ENCODE measurements at places on chromosomes 12 and 14. TPM values are rescaled to one million over a fixed set of nuclear protein-coding genes. Genes with fewer than 3 reads are reported as not detected.

Gene GPRC5A
- total RNA-seq: 0.17 TPM

Gene STON2
- 30.0 TPM for total RNA-seq

Gene OAS2
- 4.9 TPM for total RNA-seq

DNA sequence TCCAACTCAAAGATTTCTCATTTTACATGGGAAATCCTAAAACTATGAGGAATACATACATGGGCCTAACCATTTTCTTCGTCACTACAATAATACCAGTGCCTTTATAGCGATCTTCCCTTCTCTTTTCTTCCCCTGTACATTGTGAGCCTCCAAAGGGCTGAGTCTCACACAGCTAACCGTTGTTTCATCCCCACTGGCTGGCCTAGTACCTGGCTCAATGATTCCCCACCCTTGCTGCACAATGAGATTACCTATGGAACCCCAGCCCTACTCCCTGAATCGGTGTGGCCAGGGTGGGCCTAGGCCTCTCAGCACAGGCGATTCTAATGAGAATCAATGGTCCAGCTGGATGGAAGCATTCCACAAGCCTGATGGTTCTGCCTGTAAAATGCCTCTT is 16.1 kb downstream of the PPTC7 start:
- DNase-seq: no peak
- H3K4me1 ChIP-seq: peaks cover 3% of the 10 kb centered on the region
- no peaks in the 10 kb centered on the region for H3K36me3 ChIP-seq
- H3K4me3 ChIP-seq: no peak overlapping the region

GRCh38 chr12:63911341-63911740 is 66.8 kb downstream of the SRGAP1 start:
- H3K36me3 ChIP-seq: no peaks in the 10 kb centered on the region
- H3K27ac ChIP-seq: no peak overlapping the region
- no peak for DNase-seq
- H3K4me1 ChIP-seq: no peaks in the 10 kb centered on the region
- H3K27me3 ChIP-seq: no peaks in the 10 kb centered on the region

- H3K27ac ChIP-seq: no peak overlapping the region
- no peaks in the 10 kb centered on the region for H3K36me3 ChIP-seq
- H3K27me3 ChIP-seq: no peaks in the 10 kb centered on the region
- no peak for DNase-seq
- no peak overlapping the region for H3K4me3 ChIP-seq
Measured at GRCh38 chr14:98428483-98428994, 843.5 kb downstream of the BCL11B start.

DNA sequence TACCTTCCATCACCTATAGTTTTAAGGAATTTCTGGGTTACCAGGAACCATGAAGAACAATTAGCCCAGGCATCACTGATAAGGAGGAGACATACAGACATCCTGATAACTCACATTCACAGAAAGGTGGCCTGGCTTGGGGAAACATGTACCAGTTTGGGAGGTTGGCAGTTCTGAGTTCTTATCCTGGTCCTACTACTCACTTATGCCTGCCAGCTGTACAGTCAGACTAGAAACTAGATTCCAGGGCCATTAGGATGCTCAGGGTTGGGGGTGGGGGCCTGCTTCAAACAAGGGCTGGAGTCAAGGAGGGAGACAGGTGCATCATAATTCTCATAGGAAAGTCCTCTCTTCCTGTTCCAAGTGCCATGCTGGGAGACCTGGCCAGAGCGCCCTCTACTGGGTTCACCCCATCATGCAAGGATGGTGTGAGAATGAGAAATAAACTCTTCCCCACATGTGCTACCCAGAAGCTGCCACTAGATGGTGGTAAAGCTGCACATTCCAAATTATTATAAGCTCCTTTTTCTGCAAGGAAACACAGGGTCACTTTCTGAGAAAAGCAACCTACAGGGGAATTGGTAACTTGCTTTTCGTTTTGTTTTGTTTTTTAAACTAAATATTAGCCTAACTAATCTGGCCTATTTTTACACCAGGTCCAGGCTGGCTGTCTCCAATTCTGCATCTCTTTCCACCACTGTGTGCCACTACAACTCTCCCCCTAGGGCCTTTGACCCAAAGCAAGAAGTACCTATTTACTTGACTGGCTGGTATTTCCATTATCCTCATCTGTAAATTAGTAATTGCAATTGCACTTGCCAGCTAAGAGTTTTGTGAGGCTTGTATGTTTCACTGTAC is 14.5 kb downstream of the OAS2 start:
- H3K4me1 ChIP-seq: peaks cover 22% of the 10 kb centered on the region
- peak; percentile 46 for DNase-seq
- no peaks in the 10 kb centered on the region for H3K36me3 ChIP-seq
- no peaks in the 10 kb centered on the region for H3K27me3 ChIP-seq

DNA sequence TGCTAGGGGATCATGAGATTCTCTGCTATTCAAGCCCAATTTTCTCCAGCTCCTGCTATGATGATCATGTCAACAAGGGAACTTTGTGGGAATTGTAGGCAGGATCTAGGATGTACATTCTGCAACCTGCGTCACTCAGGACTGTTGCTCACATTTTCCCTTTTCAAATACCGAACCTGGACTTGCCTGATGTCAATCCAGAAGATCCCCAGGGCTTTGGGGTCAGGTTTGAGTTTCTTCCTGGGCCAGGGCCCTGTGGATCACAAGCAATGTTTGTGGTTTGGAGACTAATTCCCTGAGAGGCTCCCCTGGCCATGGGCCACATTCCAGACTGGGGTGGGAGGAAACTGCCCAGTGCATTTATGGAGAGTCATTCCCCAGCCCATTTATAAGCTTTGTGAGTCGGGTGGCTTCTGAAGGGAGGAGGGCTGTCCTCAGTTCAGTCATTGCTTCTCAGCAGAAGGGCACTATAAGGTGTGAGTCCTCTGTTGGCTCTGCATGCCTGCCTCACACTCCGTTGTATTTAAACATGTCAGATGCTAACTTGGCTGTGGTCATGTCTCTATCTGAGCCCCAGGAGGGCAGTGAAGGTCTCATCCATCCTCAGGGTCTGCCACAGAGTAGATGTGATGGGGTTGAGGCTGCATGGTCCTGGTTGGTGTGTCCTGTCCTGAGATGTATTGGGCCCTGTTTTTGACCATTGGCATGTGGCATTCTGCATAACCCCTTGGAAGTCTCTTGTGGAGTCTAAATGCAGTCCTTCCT is 6.5 kb downstream of the KRT86 start:
- H3K27ac ChIP-seq: no peak overlapping the region
- no peaks in the 10 kb centered on the region for H3K36me3 ChIP-seq
- no peaks in the 10 kb centered on the region for H3K4me1 ChIP-seq
- H3K4me3 ChIP-seq: no peak overlapping the region
- no peak for DNase-seq

DNA sequence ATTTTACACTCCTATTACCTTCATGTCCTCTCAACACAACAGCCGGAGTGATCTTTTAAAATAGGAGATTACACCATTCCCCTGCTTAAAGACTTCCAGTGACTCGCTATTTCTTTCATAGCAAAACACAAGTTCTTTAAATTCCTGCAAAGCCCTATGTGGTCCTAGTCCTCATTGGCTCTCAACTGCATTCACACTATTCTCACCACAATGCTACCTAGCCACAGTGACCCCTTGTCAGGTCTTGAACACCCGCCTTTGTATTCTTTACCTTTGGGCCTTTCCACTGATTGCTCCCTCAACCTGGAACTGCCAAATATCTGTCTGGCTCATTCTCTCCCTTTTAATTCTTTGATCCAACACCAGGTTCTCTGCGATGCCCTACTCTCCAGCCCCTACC is 160.2 kb downstream of the PRIMA1 start:
- no peak overlapping the region for H3K27ac ChIP-seq
- H3K4me1 ChIP-seq: no peaks in the 10 kb centered on the region
- DNase-seq: no peak
- no peaks in the 10 kb centered on the region for H3K36me3 ChIP-seq

GRCh38 chr14:71464840-71465239 is 467.4 kb upstream of the RGS6 start:
- H3K4me1 ChIP-seq: no peaks in the 10 kb centered on the region
- no peak for DNase-seq
- H3K27ac ChIP-seq: no peak overlapping the region
- H3K36me3 ChIP-seq: no peaks in the 10 kb centered on the region
- no peak overlapping the region for H3K4me3 ChIP-seq

DNA sequence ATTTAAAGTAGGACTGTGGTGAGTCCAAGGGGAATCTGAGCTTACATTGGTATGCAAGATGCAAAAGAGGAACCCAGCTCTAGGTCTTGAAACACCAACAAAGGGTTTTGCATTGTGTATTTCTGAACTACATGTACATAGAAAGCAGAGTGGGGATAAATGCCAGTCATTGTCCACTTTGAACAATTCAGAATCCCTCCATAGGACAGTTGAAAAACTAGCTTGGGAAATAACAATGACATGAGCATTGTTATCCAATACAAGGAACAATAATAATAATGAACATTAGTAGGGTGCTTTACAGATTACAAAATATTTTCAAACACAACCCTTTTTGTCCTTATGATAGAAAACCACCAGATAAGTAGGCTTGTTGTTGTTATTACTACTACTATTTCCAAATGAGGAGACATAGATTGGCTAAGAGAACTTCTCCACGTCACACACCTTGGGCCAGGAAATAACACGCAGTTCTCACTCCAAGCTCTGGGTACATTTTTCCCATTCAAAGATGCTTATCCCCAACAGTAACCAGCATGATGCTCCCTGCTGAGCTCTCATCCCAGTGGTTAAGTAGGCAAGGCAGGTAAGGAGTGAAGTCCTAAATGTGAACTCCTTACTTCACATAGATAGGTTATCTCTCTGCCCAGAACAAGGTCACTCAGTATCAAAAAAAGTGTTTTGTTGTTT is 51.7 kb upstream of the RASSF8 start:
- H3K27ac ChIP-seq: no peak overlapping the region
- H3K36me3 ChIP-seq: no peaks in the 10 kb centered on the region
- H3K4me1 ChIP-seq: no peaks in the 10 kb centered on the region
- no peak for DNase-seq
- no peak overlapping the region for H3K4me3 ChIP-seq
- no peaks in the 10 kb centered on the region for H3K27me3 ChIP-seq

DNA sequence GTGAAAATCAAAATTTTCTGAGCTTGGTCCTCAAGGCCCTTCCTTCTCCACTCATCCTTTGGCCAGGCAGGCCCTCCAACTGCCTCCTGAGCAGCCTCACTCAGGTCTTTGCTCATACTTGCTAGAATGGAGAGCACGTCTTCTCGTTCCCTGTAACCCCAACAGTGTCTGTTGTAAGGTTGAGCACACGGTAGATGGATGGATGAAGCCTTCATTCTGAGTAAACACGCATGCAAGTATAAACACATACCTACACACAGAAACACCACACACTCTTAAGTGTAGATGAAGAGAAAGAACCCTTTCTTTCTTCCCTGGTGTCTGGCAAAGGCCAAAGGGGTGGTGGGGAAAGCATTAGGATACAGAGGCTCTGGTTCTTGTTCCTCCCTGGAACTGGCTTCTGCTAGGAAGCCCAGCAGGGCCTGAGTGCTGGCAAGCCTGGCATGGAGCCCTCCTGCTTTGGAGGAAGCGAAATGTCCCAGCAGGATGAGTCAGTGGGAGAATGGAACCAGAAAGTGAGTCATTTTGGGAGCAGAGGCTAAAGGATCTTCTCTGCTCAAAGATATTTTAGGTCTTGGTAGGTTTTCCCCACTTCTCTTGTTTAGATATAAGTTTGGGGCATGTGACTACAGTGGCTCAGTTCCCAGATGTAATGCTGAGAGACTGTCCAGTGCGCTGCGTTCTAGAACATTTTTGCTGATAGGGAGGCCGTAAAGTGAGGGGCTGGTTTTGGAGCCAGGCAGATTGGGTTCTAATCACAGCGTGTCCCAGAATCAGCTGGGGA is 127.4 kb downstream of the CACNA1C start:
- H3K4me3 ChIP-seq: no peak overlapping the region
- H3K27me3 ChIP-seq: no peaks in the 10 kb centered on the region
- H3K27ac ChIP-seq: peak overlapping the region; percentile 25

DNA sequence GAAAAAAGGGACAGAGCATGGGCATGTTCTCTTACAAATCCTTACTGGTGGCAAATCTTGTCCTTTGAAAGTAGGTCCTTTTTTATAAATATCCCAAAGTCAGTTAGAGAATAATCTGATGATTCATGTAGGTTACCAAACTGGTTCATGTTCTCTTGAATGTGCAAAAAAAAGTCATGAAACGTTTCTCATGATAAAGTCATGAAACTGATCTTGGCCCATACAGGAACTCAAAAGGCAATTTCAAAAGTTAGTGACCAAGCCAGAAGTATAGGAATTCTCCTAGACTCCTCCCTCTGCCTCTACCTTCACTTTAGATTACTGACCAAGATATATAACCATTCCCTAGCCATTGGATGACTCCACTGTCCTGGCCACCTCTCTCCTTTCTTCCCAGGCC is 27.3 kb upstream of the SPTSSA start:
- DNase-seq: no peak
- no peaks in the 10 kb centered on the region for H3K4me1 ChIP-seq
- no peaks in the 10 kb centered on the region for H3K27me3 ChIP-seq
- no peaks in the 10 kb centered on the region for H3K36me3 ChIP-seq
- no peak overlapping the region for H3K4me3 ChIP-seq
